A549 treated with CORT108297 at 1 μM for 4 hours (cell line): ENCODE measurements at places on chromosomes 1 and 21. TPM values are rescaled to one million over a fixed set of nuclear protein-coding genes. Genes with fewer than 3 reads are reported as not detected.

The ARHGAP30 gene
- total RNA-seq, result 0.05 to 0.14 TPM (median 0.07 TPM) in 5 replicates

The OR10R2 gene
- total RNA-seq, result not detected in 5 replicates

The RGS13 gene
- total RNA-seq, result not detected in 5 replicates

The OLIG2 gene
- not detected in 5 replicates for total RNA-seq

The GBP6 gene
- total RNA-seq, result not detected in 5 replicates

The MROH9 gene
- total RNA-seq, result not detected in 5 replicates

The DLGAP3 gene
- total RNA-seq, result 0.24 to 0.42 TPM (median 0.35 TPM) in 5 replicates

The SH3BGRL3 gene
- total RNA-seq, result 108 to 164 TPM (median 157 TPM) in 5 replicates

The XCL2 gene
- total RNA-seq, result not detected in 5 replicates
